ENCODE measurements at places on chromosomes 5 and 9. TPM values are rescaled to one million over a fixed set of nuclear protein-coding genes. Genes with fewer than 3 reads are reported as not detected.

The RASEF gene
- 7.6 TPM for total RNA-seq

The SPATA31C1 gene
- not detected for total RNA-seq

The SAPCD2 gene
- total RNA-seq = 2.7 TPM

The PRDM9 gene
- total RNA-seq = not detected

The SOX30 gene
- not detected for total RNA-seq

The RNF180 gene
- 14.0 TPM for total RNA-seq

The SLC25A2 gene
- total RNA-seq = not detected

The ANKRD20A1 gene
- 18.2 TPM for total RNA-seq

The TMEM174 gene
- total RNA-seq = not detected

The PPP2R2B gene
- total RNA-seq = 6.6 TPM

The MGAT1 gene
- total RNA-seq = 152 TPM

The CBY3 gene
- total RNA-seq = not detected

The MSMP gene
- total RNA-seq = not detected

The MAP1B gene
- 386 TPM for total RNA-seq

The SPINK4 gene
- total RNA-seq = not detected

Measured in vagina (tissue), 2 donors.